Activated B cell treated with CpG ODN at 0.5 μM for 24 hours (primary cell): ENCODE measurements at places on chromosomes 6 and 20.

DNA sequence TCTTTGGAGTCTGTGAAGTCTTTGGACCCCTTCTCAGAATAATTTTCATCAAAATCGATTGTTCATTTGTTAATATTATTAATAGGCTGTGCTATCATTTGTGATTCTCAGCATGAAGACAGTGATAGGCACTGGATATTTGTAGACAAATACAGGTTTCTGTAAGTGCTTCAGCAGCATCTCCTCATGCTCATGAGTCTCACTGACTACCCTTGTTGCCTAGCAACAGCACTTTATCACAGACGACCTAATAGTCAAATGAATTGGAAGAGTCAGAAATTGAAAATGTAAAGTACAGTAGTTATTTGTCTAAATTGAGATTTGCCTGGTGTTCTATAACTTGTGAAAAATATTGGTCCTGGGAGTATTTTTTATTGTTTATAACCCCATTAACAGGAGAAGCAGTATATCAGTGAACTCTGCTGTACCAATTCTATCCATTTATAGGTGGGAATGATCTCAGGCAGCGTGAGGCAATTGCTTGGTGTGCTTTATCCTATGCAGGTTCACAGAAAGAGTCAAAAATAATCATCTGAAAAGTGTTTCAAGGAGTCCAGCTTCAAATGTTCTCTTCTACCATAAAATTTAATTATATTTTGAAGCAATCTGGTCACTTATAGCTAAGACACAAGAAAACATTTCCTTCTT, 684.6 kb downstream of the RFPL4B start:
- no peak for DNase-seq

- DNase-seq: no peak
These were observed 93.6 kb downstream of the GRM4 start for GRCh38 chr6:34052071-34052825.

GRCh38 chr6:109222848-109223247, 127.5 kb downstream of the CEP57L1 start:
- DNase-seq: no peak

DNA sequence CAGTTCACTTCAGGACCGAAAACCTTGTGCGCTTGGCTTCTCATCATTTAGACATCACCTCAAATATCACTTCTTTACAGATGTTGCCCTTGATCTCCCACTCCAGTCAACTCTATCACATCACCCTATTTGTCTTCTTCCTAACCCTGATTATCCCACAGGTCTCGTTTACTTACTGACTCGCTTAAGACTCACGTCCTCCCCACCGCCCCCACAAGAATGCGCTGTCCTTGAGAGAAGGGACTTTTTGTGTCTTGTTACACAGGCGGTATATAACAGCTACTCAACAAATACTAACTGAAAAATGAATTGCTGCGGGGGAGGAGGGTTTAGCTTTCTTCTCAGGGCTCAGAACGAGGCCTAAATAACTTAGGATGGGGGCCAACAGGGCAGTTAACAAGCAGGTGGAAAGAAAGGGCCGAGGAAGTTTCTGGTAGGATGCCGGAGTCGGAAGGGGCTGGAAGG, 527 bp downstream of the TOMM34 start:
- DNase-seq: no peak

DNA sequence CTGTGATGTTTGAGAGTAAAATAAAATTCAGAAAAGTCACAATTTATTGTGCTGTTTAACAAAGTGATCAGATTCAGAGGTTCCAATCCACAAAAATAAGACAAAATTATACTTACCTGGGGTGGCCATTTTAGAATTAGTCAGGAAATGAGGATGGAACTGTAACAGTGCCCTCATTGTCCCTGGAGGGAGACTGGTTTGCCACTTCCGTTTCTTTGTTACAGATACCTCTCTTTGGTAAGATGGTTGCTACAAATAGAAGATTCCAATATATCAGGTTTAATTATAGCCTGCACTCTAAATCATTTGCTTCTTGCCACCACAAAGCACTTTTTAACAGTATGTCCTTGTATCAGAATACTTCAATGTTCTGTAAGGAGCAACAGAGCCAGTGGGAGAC, 95.6 kb downstream of the CTNNBL1 start:
- DNase-seq: no peak

DNA sequence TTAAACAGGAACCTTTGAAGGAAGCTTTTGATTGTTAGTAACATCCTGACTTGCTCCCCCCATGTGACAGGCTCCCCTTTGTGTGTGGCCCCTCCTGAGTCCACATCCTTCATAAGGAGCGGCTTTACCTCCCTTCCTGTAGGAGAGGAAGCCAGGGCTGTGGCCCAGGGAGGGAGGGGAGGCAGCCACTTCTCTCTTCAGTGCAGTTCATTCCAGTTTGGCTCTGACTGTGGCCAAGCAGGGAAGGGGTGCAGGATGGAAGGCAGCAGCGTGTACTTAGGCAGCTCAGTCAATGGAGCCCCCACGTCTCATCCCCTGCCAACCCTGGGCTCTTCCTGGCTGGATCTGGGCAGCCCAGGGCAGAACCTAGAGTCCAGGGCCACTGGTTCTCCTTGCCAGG, 295.2 kb downstream of the QKI start:
- DNase-seq: no peak

DNA sequence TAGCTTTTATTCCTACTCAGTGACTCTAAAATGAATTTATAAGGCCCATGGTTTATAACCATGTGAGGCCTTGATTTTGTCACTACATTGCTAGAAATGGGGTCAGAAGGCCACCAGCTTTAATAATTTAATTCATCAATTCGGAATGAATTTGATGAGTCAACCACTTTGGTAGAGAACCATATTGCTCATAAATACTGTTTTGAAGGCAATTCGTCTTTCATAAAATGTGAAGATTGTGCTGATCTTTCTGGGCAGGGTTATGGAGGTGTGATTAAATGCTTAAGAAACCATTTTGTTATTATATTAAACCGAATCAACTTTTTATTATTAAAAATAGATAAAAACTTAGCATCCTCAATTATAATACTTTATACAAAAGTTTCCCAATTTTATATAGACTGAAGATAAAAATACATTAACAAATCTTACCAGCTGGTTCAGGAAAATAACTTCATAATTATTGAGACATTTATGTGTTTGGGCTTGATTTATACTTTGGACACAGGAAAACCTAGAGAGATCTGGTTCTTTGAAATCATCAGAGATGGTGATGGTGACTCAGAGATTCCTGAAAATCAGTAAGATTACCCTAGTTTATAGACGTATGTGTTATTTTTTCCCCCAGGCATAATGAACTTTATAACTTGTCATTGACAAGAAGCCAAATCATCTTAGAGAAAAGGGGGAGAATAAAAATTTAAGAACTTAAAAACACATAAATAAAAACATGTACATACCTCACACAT, 10.6 kb downstream of the HCRTR2 start:
- DNase-seq: no peak

DNA sequence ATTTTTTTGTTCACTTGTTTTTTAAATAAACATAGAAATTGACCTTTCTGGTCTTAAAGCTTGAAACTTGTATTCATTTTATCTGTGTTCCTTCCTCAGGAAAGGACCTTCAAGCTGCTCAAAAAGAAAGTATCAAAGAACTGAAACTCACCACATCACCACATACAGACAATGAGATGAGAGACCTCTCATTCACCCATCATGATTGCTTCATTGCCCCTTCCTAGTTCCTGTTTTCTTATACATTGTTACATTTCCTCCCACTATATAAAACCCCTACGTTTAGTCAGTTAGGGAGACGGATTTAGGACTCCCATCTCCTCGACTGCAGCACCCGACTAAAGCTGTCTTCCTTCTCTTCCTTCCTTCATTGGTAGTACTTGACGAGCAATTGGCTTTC, 180.5 kb upstream of the OPRM1 start:
- DNase-seq: no peak

GRCh38 chr6:168115748-168116437, 36.9 kb upstream of the FRMD1 start:
- no peak for DNase-seq

DNA sequence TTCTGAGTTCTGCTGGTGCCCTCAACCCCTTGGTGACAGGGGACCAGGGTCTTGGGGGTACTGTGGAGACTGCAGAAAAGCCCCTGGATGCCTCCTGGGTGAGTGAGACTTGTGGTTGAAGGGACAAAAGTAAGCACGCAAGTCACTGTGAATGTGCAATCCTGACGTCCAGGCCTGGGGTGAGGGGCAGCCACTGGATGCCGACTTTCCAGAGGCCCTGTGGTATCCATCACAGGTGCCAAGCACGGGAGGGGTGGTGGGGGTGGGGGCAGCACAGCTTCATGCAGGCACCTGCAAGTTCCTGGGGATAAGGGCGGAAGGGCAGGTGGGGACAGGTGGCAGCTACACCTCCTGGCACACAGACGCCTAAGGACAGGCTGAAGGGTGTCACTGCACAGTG, 20.1 kb upstream of the UBE2V1 start:
- DNase-seq: no peak

GRCh38 chr6:151098166-151098565, 141.6 kb upstream of the AKAP12 start:
- no peak for DNase-seq
